Stimulated activated CD8-positive, alpha-beta memory T cell treated with anti-CD3 and anti-CD28 coated beads, Interleukin-7, amount 100 ng/mL, for 4 hours (primary cell): ENCODE measurements at places on chromosomes 13 and 19.
A peak's percentile ranks its signal among the peaks of the same experiment; 100 is the strongest.

DNA sequence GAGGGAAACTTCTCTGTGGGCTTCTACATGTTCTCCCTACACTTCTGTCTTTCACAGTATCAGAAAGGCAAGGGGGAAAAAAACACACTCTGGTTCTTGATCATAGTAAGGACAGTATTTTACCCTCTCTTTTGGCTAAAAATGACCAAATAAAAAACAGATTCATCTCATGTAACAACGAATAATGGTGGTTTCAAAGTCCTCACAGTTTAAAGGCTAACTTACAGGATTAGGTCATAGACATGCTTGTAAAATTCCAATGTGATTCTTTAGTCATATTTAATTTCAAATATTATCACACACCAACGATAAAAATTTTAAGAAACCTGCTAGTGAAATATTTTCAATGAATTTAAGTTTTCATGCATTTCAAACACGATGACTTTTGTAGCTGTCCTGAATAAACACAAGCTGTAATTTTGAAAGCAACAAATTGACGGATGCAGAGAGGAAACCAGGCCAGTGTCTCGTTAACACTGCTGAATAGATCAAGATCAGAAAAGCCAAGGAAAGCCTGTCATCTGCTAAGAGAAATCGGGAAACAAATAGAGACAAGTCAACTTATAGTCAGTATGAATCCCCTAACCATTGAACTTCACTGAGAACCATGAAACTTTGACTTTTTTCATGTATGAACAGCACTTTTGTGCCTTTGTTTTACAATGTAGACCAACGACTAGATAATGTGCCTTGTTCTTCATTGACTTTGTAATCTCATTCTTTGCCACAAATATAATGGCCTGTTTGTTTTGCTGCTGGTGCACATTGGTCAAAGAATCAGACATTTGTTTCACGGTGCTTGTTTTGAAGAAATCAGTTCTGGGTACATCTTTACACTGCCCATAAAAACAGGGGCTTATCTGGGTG, 22.0 kb downstream of the MBNL2 start:
- no peak for DNase-seq

DNA sequence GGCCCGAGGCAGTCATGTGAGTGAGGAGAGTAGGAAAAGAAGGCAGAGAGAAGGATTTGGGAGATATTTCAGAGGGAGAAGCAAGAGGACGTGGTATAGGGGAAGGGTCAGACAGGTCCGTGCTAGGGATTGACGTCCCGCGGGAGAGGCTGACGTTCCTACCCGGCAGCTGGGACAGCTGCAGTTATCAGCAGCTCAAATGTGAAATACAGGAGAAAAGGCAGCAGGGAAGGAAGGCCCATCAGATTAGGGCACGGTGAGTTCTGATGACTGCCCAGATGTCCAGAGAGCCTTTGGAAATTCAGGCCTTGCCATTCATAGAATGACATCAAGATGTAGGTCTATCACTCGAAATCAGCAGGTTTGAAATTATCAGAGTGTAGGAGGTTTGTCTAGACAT, 88.4 kb downstream of the IRS2 start:
- no peak for DNase-seq

DNA sequence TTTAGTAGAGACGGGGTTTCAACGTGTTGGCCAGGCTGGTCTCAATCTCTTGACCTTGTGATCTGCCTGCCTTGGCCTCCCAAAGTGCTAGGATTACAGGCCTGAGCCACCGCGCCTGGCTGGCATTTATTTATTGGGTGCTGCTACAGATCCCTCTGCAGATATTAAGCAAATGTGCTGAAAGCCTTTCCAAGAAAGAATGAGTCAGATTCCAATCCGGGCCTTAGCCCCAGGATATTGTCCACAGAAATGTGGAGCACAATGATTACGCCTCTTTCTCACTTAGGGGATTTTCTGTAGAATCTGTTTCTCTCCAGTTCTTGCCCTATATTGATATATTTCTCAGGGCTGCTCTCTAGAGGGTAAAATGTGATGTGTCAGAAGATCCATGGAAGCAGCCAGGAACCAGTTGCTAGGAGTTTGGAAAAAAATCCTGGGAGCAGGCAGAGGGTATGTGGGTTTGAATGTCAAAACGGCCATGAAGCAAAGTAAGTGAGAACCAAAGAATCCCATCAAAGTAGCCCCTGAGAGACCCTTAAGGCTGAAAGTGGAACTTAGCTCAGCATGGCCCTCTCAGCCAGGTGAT, 24.8 kb upstream of the IGFL4 start:
- no peak for DNase-seq

DNA sequence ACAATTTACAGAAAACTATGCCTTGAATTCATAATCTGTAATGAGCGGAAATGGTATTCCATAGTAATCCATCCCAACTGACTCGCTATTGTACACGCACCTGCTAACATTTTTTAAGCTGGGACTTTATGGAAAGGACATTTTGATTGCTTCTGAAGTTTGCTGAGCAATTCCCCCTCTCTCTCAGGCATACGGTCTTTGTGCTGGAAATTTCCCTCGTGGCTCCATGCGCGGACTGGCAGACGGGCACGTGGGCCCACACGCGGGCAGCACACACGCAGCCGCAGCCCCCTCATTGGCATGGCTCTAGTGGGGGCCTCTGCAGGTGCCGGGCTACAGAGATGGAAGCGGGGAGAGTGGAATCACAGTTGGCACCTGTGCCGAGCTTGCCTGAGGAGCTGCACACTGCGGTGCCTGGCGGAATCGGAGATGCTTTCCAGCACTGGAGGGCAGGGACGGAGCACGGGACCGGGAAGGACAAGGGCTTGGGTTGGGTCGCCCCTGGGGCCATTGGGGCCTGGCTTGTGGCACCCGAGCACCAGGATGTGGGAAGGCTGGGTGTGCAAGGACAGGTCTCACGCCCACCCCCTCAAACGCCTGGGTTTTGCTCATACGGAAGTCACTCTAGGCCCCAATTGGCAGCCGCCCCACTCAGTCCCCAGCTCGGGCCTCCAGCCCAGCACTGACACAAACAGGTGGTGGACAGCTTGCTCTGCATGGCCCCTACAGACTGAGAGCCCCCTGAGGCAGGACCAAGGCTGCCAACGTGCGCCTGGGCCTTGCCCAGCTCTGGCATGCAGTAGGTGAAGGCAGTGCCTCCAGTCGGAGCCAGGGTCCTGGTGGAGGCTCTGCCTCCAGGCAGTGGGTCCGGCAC, 30.2 kb upstream of the CCNE1 start:
- no peak for DNase-seq

- DNase-seq, result no peak
Observed at GRCh38 chr13:80217614-80218456, 123.1 kb downstream of the SPRY2 start.

- no peak for DNase-seq
Observed at GRCh38 chr19:18648973-18649315, 12.1 kb downstream of the KLHL26 start.

- DNase-seq, result peak; percentile 28
Observed at GRCh38 chr19:38686530-38686888, 39.1 kb downstream of the ACTN4 start.

DNA sequence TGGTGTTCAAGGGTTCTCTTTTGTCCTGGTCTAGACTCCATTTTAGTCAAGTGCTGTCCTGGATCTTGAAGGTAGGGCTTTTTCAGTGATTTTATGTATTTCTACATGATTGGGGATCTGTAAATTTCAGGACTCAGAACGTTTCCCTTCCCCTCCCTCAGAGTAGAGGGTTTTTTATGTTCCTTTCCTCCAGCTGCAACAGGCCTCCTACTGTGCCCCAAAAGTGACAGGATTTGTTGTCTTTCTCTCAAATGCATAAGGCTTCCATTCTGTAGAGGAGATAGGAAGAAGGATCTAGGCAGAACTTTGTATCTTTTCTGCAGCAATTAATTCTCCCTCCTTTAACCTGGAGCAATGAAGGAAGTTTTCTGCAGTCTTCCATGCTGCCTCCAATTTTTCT, 251.3 kb downstream of the MAB21L1 start:
- no peak for DNase-seq

DNA sequence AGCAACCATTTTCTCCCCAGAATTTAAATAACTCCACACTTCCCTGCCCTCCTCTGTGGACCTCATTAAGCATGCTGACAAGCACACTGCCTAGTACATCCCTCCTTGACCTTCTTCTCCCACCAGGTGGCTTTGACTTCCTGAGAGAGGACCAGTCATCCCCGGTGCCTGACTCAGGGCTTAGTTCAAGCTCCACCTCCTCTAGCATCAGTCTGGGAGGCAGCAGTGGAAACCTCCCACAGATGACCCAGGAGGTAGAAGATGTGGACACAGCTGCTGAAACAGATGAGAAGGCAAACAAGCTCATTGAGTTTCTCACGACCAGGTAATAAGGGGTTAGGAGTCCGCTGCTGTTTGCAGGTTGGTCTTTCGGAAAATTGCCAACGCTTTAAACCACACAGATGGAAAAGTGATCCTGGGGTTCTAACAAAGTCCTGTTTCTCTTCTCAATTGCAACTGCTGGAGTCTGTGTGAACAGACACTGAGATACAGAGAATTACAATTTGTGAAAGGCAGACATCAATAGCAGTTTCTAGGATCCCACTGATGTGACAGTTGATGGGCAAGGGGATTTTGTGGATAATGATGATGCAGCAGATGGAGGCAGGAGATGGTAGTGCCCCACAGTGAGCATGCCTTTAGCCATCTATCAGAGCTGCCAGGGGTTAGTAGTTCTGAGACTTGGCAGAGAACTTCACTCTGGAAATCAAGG, 86.7 kb downstream of the ZAR1L start:
- DNase-seq, result no peak

DNA sequence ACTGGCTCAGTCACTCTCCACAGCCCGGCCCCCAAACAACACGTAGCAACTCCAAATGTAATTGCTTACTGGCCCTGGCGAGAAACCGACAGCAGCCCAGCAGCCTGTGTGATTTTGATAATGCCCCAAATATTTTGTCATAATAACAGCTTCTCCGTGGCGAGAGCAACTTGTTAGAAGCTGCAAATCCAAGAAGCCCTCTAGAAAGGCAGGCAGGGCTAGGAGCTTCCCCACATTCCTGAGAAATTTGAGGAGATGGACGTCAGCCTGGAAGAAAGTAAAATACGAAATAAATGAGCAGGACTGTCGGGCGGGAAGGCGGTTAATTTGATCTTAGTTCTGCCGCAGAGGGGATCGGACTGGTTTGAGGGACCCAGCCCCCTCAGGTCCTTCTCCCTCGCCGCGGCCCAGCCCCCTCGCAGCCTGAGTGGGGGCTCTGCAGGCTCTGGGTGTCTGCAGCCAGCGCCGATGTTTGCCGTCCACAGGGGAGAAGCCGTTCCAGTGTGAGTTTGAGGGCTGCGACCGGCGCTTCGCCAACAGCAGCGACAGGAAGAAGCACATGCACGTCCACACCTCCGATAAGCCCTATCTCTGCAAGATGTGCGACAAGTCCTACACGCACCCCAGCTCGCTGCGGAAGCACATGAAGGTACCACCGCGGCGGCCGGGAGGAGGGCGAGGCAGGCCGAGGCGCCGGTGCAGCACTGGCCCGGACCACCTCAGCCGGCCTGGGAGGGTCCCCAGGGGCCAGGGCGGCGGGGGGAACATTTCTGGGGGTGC, 3.1 kb downstream of the ZIC2 start:
- no peak for DNase-seq

DNA sequence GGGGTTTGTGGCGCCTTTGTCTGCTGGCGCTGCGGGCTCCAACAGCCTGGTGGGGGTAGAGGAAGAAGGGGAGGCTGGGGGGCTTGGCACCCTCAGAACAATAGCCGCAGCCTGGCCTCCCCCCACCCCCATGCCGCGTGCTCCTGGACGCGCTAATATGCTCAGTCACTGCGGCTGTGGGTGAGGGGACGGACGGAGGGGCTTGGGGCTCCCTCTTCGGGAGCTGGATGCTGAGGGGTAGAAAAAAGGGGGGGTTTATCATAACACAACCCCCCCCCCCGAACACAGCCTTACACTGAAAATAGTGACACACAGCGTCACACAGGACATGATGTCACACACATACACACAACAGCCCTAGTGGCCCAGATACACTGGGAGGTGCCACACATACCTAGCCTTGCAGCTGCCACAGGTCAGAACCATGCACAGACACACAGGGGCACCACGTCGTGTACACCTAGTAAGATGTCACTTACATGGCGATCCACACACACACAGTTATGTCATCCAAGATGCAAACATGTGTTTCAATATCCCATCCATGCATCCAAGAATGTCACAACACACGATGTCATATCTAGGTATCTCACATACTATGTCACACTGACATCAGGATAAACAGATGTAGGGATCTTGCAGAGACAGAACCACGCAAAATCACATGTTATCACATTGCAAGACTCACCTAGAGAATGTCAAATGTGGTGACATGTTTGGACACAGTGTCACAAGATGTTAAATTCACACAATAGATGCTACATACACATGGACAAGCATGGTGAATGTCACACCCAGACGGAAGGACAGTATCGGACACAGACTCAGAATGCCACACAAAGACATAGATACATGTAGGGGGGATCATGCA, 806 bp downstream of the MAST1 start:
- no peak for DNase-seq

- no peak for DNase-seq
Observed at GRCh38 chr19:36747750-36748149, 24.9 kb downstream of the ZNF850 start.

DNA sequence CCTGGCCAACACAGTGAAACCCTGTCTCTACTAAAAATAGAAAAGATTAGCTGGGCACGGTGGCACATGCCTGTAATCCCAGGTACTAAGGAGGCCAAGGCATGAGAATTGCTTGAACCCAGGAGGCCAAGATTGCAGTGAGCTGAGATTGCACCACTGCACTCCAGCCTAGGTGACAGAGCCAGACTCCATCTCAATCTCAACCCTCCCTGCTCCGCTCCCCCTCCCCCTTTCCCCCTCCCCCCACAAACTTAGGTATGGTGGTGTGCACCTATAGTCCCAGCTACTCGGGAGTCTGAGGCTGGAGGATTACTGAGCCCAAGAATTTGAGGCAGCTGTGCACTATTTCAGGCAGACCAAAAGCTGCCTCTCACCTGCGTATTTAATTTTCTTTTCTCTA, 21.6 kb upstream of the RNF113B start:
- DNase-seq, result no peak

GRCh38 chr19:31140717-31141116, 208.5 kb downstream of the TSHZ3 start:
- DNase-seq, result no peak

DNA sequence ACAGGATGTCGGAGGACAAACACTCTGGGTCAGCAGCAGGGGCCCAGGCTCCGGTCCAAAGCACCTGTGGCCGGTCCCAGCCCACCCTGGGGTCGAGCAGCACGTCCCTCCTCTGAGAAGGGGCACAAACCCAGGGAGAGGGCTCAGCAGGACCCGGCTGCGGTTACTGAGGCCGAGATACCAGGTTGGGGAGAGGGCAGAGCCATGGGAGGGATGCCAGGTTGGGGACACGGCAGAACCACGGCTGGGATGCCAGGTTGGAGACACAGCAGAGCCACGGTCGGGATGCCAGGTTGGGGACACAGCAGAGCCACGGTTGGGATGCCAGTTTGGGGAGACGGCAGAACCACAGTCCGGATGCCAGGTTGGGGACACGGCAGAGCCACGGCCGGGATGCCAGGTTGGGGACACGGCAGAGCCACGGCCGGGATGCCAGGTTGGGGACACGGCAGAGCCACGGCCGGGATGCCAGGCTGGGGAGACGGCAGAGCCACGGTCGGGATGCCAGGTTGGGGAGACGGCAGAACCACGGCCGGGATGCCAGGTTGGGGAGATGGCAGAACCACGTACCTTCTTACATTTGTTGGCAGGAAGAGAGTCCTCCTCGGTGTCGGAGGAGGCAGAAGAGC, 18.5 kb downstream of the MIER2 start:
- DNase-seq, result no peak
